AG04449 (cell line): ENCODE measurements at places on chromosomes 13 and 19.
A peak's percentile ranks its signal among the peaks of the same experiment; 100 is the strongest.

DNA sequence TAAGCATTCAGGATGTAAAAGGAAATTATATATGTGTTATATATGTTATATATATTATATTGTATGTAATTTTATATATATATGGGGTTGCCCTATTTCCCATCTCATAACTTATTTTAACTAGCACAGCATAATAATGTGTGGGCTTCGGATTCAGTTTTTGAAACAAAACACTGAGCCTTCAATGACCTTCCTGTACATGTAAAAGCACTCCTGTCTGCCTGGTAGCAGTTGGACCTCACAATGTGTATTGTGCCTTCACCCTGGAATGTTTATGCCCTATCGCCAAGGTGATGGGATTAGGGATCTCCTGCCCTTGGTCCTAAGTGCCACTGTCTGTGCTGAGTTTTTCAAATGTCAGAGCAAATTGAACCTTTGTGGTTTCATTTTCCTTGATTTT, 968.8 kb downstream of the TUBA3C start:
- no peak for DNase-seq

DNA sequence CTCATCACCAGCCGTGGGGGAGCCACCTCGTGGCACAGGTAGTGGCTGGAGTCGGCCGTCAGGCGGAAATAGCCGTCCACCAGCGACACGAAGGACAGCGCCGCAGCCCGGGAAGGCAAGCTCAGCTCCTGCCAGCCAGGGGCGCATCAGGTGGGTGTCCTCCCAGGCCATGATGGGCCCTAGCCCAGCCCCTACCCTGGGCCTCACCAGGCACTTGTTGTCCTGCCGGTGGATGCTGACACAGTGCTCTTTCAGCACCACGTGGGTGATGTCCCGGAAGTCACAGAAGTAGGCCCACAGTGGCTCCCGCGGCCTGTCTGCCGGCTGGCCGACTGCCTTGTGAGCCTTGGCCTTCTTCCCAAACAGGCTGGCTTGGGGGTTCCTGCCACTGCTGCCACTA, 15.7 kb downstream of the TYK2 start:
- no peak for DNase-seq

DNA sequence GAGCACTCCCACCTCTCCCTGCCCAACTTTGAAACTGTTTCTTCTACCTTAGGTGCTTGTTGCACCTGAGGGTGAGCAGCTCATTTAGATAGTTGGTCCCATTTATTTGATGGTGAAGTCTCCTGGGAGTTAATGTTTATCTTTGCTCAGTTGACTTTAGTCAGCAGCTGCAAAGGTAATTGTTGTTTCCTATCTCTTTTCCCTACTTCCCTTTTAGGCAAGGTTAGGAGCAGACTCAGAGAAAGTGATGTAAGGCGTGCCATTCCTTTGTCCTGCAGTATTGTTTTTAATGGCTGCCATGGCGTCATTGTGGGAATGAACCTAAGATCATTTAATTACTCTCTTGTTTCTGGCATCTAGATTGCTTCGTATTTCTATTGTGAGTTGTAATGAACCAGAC, 11.6 kb downstream of the AKAP11 start:
- DNase-seq = no peak

- DNase-seq = no peak
Observed at GRCh38 chr13:102999499-102999898, 66.7 kb downstream of the SLC10A2 start.

DNA sequence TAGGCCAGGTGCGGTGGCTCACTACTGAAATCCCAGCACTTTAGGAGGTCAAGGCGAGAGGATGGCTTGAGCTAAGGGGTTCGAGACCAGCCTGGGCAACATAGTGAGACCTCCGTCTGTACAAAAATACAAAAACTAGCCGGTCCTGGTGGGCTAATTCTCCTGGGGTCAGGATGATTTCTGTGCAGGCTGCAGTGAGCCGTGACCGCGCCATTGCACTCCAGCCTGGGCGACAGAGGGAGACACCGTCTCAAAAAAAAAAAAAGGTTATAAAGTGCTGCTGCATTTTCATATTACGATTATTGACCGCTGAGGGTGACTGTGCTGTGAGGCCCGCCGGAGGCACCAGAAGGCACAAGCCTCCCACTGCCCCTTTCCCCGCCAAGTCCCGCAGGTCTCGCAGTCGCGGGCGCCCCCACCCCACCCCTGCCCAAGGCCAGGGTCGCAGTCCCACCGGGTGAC, 477 bp upstream of the PLEKHF1 start:
- no peak for DNase-seq

- DNase-seq = no peak
Observed at GRCh38 chr19:44611812-44612295, 1.5 kb upstream of the IGSF23 start.

DNA sequence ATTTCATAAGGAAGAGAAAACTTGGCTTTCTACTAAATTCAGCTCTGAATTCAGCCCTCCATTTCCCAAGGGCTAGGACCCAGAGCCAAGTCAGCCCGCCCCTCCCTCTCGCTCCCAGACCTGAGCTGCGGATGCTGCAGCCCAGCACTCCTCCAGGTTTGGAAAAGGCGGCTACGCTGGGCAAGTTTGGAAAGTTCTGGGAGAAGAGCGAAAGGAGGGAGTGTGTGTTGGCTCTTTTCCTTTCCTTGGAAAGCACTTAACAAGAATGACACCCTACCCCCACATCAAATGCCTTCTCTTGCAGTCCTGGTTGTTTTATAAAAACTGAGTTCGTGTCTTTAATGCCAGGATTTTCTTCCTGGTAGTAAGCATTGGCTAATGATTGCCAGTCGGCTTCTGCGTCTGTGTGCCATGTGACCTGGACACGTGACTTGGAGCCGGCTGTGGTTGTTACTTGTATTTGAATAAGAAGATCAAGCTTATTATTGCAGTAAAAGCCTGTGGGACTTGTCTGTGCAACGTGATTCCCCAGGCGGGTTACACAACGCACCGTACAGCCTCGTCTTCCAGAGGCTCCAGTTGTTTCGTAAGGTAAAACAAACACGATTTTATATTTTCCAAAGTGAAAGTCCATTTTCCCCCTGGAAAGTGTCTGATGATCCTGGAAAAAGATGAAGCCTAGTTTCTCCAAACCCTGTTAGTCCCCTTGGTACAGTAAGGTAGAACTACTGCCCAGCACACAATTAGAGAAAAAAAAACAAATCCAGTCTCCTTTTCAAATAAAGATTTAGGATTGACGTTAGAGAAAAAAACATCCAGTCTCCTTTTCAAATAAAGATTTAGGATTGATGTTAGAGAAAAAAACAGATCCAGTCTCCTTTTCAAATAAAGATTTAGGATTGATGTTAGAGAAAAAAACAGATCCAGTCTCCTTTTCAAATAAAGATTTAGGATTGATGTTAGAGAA, 26.8 kb upstream of the UBE2L5 start:
- DNase-seq = peak; percentile 83

GRCh38 chr13:25059958-25060357, 36.0 kb upstream of the PABPC3 start:
- no peak for DNase-seq

DNA sequence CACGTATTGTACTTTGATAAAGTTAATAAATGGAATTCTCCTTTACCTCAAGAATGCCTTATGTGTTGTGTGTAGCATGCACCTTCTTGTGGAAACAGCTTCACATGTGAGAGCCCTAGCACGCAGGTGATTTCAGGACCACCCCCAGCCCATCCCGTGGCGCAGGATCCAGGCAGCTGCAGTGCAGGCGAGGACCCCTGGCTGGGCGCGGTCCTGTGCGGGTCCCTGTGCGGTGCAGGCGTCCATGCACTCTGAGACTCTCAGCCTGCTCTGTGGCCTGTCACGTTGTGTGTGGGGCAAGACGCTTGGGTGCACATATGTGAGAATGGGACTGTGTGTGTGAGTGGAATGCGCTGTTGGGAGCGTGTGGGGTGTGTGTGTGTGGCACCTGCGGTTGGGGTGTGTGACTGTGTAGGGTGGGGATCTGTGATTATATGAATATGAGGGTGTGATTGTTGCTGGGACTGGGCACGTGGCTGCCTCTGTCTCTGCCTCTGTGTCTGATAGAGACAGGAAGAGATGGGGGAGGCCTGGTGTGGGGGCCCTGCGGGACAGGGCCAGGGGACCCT, 30.8 kb downstream of the WTIP start:
- no peak for DNase-seq

DNA sequence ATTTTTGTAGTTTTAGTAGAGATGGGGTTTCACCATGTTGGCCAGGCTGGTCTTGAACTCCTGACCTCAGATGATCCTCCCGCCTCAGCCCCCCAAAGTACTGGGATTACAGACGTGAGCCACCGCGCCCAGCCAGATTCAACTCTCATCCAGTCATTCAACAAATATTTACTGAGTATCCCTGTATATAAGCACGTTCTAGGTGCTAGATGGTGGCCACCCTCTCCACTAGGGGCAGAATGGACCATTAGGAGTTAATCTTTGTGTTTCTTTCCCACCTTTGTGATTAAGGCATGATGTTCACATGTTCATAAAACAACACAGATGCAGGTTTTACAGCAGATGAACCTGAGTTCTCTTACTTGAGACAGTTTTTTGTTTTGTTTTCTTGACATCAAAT, 7.3 kb downstream of the SHKBP1 start:
- no peak for DNase-seq

- no peak for DNase-seq
Observed at GRCh38 chr13:109869312-109870237, 83.2 kb upstream of the IRS2 start.

- no peak for DNase-seq
Observed at GRCh38 chr13:66513728-66514127, 716.4 kb downstream of the PCDH9 start.

DNA sequence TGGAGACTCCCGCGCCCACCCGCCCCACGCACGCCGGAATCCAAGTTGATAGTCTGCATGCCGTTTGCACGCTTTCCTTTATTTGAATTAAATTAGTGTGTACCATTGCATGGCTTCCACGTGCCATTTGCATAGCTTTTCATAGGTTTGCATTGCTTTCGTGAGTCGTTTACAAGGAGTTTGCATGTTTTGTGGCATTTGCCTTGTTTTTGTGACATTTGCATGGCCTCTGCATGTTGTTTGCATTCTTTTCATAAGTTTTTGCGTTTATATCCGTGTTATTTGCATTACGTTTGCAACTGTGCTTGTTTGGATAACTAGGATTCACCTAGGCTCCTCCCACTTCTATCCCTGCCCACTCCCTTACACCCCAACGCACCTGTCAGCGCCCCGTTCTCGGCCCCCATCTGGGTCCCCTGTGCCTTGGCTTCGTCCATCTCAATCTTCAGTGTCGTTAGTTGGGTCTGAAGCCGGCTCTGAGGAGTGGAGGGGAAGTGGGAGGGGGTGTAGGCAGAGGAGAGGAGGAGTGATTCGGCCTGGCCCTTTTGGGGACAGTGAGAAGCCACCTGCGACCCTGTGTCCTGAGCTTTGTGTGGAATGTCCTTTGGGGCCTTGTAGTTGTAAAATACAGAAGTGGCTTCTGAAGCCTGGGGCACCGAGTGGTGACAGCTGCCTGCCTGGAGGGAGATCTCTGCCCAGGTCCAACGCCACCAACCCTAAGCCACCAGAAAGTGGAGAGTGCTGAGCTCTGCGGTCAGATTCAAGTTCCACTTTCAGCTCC, 2.4 kb downstream of the CCDC194 start:
- DNase-seq = no peak

- no peak for DNase-seq
Observed at GRCh38 chr19:38224014-38224862, at the start of gene DPF1. DPF1 (minus strand) TSS chr19:38224222; CDS start chr19:38224142, 80 bp downstream.

GRCh38 chr13:29991343-29991742, 140.9 kb upstream of the UBL3 start:
- peak; percentile 82 for DNase-seq

DNA sequence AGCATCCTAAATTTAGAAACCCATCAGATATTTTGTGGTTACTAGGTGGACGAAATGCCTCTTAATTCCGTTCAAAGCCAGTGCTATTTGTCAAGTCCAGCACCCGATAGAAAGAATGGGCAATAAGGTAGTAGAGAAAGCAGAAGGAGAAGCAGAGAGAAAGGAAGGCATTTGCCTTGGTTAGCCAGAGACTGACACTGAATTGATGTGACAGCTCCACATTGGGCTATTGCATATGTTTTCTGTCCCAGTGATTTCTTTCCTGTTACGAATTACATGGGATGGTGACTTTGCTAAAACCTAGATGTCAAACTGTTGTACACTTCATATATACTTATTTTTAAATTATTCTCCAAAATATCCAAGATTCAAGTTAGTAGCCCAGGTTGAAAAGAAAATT, 542.6 kb downstream of the DCT start:
- DNase-seq = no peak

DNA sequence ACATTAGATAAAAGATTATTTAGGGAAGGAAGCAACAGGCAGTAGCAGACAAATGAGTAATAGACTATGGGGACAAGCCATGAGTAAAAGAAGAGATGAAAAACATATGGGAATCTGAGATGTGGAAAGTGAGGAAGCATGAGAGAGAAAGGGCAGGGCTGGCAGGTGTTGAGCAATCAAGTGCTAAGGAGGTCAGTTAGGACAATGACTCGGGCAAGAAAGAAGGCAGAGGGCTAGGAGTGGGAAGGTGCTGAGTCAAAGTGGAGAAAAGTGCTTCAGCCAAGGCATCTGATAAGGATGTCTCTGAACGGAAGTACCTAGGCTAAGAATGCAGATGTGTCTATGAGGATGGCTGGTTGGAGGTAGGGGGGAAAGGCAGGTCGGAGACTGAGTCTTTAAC, 291.9 kb upstream of the HTR2A start:
- peak; percentile 36 for DNase-seq

DNA sequence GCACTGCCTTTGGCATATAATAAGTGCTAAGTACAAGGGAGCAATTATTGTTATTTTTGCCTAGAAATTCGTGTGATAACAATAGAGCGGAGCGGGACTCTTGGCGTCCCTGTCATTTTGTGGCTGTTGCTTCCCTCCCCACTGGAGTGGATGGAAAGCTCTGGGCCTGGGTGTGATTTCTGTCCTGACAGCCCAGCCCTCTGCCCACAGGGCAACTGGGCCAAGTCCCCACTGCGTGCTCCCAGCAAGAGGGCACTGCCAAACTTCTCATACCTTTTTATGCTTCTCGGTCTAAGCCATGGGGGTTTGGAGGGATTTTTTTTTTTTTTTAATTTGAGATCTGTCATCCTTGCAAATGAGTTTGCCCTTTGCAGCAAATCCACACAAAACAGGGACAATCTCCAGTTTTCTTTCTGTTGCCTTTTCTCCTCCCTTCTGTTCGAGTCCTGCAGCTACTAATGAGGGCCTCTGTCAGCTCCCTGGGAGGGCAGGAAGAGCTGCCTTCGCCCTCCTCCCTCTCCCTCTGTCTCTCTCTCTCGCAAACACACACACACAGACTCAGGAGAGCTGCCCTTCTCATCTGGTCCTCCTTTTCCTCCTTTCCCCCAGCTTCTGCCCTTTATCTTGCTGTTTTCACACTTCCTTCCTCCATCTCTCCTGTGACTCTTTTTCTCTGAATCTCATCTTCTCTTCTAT, 103.9 kb downstream of the DNAJC15 start:
- DNase-seq = no peak

GRCh38 chr13:45073809-45074208, 46.5 kb upstream of the GTF2F2 start:
- no peak for DNase-seq
